C1 segment of cervical spinal cord (tissue), 14 donors: ENCODE measurements at places on chromosomes 1 and 21.

- DNase-seq: no peak
These were observed 341.2 kb downstream of the PTPRU start for GRCh38 chr1:29577512-29577911.

DNA sequence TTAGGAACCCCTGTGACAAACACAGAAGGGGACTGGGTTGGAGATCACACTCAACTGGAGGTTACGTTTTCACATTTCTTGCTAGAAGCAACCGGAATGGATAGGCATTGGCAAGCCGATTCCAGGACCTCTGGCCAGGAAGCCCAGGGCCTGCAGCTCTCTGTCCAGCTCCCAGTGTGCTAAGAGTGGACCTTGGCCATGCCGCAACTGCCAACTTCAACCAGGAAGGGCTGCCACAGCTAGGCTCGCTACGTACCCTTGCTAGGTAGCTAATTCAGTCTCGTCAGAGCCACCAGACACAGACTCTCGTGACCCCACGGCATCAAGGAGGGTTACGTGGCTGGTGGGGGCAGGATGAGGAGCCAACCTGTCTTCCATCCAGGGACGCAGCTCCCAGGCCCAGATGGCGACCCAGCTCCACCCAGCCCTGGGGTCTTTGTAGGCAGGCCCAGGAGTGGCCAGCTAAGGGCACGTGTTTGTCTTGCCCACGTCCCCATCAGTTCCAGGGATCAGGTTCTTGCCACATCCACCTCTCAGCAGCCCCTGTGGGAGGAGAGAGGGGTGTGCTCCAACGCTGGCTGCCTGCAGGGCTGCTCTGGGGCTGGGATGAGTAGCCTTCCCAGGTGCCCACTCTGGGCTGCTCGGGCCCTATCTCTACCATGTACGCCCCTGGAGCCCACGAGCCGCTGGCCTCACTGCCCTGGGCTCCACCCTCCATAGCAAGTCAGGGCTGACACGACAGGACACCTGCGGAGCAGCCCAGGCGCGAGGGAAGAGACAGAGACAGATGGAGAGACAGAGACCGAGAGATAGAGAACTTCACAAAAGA lies 39.2 kb downstream of the UBE2G2 start:
- no peak for DNase-seq

DNA sequence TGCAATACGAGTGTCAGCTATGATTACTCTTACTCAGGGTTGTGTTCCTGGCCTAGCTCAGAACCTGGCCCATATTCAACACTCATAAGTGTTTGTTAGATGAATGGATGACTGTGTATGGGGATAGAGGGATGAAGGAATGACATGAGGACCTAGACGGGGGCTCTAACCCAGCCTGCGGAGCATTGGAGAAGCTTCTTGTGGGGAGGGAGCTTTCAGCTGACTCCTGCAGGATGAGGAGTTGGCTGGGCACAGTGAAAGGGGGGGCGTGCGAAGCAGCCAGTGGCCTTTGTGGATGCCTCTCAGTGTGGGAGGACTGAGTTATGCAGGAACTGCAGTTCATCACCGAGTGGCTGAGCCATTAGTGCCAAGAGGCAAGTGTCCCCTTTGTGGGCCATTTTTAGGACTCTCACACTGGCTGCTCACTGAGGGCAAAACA lies 1.2 kb upstream of the EXTL1 start:
- DNase-seq: no peak

GRCh38 chr1:42167611-42168390 lies 3.3 kb upstream of the GUCA2A start:
- DNase-seq: no peak

DNA sequence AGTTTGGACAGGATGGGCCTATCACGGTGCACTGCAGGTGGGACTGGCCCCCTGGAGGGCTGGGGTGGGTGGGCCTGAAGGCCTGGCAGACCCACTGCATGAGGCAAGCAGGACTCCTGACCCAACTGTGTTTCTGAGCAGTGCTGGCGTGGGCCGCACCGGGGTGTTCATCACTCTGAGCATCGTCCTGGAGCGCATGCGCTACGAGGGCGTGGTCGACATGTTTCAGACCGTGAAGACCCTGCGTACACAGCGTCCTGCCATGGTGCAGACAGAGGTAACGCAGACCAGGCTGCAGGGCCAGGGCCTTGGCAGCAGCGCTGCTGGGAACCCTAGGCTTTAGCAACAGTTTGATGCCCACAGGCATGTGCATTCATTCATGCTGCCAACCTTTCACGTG lies 29.0 kb upstream of the KDM4A start:
- no peak for DNase-seq

DNA sequence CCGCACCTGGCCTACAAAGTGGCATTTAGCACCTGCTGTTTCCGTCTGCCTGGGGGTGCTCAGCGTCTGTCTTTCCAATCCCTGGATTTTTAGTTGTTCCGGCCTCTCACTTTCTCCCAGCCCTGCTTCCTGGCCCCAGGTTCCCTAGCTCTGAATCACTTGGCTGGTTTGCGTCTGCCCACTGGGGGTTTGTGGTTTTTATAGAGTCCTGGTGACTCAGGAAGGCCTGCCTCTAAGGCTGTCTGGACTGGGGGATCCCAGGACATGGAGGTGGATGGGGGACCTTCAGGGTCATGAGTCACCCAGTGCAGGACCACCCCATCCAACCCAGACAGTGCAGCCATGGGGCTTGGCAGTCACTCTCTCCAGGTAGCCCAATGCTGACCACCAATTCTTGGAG lies 53.5 kb downstream of the MRPL37 start:
- DNase-seq: no peak

DNA sequence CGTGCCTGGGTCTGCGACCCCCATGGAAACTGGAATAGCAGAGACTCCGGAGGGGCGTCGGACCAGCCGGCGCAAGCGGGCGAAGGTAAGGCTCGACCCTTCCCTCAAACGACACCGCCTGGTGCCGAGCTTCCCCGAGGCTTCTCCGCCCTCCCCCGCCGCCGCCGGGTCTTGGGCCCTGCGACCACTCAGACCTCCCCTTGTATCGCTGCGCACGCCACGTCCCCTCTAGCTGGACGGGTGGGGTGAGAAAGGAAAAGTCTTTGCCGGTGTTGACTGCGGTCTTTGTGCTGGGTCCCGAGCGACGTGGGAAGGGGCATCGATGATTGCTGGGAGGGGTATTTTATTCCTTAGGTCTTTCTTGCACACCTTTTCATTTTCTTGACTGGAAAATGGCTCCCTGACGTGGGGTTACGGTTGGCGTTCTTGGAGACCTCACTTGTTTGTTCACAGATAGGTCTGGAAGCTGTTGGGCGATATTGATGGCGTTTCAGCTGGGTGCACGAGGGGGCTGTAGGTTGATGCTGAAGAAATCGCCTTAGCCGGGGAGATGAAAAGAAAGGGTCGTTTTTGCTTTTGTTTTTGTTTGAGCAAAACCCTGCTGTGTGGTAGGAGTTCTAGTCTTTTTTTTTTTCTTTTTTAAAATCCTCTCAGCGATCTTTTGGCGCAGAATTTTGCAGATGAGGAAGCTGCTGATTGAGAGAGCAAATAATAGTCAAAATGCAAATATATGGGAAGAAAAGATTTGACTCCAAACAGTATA lies 776 bp downstream of the KDM1A start:
- DNase-seq: peak; percentile 43

- peak; percentile 43 for DNase-seq
These were observed 607 bp downstream of the BTG3 start for GRCh38 chr21:17612023-17612564.

- DNase-seq: no peak
These were observed 13.3 kb upstream of the FMOD start for GRCh38 chr1:203364094-203364801.

- no peak for DNase-seq
These were observed 57.9 kb downstream of the PHTF1 start for GRCh38 chr1:113701429-113701828.

DNA sequence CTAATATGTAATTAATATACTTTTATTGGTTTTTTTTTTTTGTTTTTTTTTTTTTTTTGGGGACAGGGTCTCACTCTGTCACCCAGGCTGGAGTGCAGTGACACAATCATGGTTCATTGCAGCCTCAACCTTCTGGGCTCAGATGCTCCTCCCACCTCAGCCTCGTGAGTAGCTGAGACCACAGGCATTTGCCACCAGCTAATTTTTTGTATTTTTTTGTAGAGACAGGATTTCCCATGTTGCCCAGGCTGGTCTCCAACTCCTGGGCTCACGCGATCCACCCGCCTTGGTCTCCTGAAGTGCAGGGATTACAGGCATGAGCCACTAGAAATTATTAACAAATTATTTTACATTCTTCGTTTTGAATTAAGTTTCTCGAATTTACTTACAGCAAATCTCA lies 16.8 kb upstream of the POGZ start:
- no peak for DNase-seq

DNA sequence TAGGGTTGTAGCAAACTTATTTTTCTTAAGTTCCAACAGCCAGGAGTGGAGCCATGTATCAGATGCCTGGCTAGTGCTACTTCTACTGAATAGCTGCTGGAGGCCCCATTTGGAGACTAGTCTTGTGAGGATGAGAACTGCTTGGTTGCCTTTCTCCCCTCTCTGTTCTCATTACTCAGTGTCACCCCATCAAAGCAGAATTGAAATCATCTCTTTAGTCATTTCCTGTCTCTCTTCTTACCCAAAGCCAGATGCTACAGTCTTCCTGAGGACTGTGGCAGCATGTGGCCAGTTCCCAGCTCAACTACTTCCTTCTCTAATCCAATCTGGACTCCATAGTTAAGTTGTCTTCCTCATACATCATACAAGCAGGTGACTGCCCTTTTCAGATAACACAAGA lies 197.5 kb downstream of the BRINP2 start:
- DNase-seq: no peak

- DNase-seq: no peak
These were observed 512.5 kb upstream of the LRRC7 start for GRCh38 chr1:69055194-69055593.

DNA sequence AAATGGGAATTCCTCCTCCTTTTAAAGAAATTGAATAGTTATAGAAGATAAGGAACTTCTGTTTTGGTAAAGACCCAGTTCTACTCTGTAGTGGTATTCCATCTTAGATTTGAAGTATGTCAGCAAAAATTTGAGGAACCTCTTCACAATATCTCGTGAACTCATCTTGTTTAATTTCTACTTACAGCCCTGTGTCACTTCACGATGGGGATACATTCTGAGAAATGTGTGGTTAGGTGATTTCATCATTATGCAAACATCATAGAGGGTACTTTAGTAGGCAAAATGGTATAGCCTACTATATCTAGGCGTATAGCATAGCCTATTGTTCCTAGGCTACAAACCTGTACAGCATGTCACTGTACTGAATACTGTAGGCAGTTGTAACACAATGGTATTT lies 36.0 kb downstream of the ALG6 start:
- DNase-seq: no peak

DNA sequence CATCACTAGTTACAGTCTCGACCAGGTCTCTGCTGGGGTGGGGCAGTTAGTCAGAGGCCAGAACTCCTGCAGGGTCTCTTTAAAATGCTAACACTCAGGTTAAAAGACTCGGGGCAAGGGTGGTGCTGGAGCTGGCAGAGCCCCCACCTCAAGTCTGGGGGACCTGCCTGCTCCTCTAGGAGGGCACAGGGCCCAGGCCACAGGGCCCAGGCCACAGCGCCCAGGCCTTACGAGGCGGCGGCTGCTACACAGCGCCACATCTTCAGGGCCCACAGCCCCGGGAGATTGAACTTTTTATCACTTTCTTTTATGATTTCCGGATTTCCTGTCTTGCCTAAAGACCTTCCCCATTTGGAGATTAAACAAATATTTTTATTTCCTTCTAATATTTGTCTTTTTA lies 10.4 kb downstream of the MPZ start:
- no peak for DNase-seq

GRCh38 chr1:172547071-172547470 lies 14.1 kb downstream of the SUCO start:
- no peak for DNase-seq

GRCh38 chr1:223029985-223030769 lies 112.9 kb downstream of the TLR5 start:
- no peak for DNase-seq

GRCh38 chr1:245054105-245054504 lies 100.7 kb upstream of the KIF26B start:
- no peak for DNase-seq

GRCh38 chr1:241994171-241994570 lies 4.7 kb downstream of the MAP1LC3C start:
- DNase-seq: no peak

DNA sequence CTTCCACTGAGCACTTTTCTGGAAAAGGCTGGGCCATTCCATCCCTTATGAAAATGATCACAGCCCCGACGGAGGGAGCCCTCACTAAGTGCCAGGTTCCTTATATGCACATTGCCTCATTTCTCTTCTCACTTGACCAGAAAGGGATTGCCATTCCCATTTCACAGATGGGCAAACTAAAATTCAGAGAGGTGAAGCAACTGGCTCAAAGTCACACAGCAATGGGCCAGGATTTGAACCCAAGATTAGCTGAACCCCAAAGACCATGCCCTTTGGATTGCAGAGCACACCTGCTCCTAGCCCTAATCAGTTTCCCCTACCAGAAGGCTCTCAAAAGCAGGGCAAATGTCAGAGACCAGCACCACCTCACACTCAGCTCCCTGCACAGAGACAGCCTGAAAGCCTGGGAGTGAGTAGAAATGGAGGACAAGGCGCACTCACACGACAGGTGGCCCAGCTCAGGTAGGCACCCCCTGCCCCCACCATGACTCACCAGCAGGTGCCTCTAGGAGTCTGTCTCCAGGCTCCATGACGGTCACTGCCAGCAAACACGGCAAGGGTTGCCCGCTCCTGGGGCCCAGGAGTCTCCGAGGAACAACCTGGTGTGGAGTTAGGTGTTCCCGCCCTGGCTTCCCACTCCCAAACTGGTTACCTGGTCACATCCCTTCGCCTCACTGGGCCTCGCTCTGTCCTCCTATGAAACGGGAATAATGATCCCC lies 21.7 kb downstream of the SDC3 start:
- no peak for DNase-seq

DNA sequence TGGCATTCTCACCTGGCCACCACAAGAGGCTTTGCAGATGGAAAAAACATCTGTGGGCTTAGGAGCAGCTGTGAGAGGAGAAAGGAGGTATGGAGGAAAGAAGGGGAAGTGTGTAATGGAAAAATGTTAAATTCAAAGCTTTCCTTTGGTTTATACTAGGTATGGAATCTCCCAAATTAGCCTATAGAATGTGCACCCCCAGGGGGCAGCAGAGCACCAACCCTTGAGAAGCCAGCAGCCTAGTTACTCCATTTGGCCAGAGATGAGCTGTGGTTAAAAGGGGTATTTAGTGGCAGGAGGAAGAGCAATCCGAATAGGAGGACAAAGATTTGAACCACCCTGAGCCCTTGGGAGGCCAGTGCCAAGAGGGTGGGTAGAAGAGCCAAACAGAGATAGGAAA lies 97.5 kb upstream of the CTTNBP2NL start:
- no peak for DNase-seq

GRCh38 chr21:32908534-32908933 lies 117.2 kb upstream of the OLIG2 start:
- DNase-seq: no peak

GRCh38 chr1:68975212-68975933 lies 478.5 kb upstream of the DEPDC1 start:
- no peak for DNase-seq

DNA sequence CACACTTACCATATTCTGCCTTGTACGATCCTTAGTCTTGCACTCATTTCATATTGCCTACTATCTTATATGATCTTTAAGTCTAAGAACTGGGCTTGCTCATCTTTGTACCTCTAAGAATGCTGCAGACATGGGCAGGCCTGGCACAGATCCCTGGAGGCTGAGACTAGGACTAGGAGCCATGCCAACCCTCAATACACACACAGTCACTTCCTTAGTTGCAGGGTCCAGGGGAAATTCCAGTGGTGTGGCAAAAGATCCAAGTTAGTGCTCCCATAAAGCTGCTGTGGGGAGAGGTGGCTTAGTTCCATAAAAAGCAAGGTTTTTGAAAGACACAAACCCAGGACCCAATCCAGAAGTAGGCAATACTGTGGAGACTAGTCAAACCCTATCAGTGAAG lies 59.9 kb downstream of the CYYR1 start:
- DNase-seq: no peak
